Stimulated activated CD4-positive, alpha-beta T cell treated with anti-CD3 and anti-CD28 coated beads, TNF-alpha, amount 100 ng/mL, for 48 hours (primary cell): ENCODE measurements at places on chromosomes 5 and 9.

DNA sequence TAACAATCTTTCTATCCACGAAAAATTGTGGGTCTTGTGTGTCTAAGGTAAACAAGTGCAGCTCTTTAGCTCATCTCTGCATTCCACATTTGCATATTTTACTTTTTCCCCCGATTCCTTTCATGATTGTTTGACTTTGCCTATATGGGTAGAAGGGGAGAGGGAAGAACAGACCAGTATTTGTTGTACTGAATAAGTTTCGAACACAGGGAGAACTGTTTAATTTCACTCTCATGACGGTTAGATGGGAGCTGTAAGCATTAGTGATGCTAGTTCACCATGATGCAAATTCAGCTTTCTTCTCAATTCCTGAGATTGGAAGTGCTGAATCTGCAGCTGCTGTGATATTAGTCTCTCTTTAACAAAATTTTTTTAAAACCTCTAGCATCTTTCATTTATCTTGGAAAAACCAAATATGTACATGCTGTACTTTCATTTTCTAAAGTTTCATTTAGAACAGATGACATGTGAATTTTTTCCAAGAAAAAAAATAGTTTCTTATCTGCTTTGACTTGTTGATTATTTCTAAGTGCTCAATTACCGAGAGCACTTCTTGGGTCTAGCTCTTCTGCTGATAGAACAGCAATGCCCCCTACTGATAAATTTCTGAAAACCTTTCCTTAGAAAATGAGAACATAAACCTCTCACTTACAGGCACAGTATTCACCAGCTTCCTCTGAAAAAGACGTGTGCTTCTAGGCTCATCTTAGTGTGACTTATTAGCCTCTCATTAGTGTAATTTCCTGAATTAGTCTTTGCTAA, 149.5 kb downstream of the BAAT start:
- no peak for DNase-seq

DNA sequence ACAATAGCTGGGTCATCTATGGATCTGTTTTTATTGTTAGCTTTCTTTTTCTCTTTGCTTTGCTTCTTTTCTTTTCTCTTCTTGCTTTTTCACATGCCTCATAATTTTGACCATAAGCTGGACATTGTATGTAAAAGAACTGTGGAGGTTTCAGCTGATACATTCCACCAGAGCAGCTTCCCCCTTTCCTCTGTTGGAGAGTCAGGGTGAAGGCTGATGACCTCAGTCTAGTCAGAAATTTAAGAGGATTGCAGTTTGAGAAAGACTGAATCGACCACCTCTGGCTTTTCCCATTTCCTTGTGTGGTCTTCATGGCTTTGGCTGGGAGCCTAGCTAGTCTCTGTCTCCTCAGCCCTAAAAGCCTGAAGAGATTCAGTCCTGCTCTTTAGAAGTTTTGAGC, 42.0 kb downstream of the KCNIP1 start:
- no peak for DNase-seq

DNA sequence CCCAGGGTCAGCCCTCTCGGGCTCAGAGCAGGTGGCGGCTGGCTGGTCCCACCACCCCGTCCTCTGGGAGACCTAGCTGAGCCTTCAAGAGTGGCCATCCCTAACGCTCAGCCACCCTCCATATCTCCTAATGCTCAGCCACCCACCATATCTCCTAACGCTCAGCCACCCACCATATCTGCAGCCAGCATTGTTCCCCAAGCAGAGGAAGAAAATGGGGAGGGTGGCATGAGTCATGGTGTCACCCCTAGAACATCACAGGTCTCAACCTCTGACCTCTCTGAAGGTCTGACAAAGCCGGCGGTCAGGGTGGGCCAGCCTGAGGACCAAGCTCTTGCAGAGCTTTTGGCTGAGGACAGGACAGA, 14.7 kb downstream of the LHX3 start:
- no peak for DNase-seq

DNA sequence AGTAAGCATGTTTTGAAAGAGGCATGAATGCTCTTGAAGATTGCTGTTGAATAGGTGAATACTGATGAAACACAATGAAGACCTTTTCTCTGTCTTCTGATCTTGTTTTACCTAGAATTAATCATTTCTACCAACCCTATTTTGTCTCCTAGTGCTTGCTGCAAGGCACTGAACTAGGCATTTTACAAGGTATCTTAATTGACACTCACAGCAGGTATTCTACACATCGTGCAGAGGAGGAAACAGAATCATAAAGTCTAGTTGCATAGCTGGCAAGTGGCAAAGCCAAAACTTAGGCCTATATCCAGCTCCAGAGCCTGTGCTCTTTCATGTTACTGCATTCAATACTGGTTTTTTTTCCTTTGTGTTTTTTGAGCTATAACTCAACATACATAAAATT, 50.7 kb downstream of the CTNNA1 start:
- DNase-seq = no peak

- no peak for DNase-seq
Measured at GRCh38 chr5:177478711-177479646, 5.5 kb upstream of the DBN1 start.

- DNase-seq = no peak
Measured at GRCh38 chr5:65916636-65917035, 9.7 kb upstream of the ERBIN start.

DNA sequence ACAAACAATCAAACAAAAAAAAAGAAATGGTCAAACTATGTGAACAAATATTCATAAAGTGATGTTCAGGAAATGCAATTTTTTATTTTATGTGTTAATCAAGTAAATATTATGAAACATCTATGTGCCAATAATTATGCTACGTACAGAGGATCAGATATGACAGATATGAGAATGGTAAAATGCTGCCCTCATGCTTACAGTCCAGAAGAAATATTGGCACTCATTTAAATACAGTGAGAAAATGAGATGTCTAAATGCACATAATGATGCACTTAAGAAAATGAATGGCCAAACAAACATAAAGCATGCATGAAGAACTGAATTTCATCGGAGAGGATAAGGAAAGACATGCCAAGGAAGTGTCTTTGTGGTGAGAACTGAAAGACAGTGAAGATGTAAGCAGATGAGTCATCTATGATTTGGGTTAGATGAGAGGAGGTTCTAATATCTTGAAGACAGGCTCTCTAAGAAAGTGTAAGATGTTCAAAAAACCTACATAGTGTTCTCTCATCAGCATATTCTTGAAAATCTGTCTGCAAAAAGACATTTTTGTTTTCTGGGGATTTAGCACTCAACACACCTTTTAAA, 1231.1 kb upstream of the ACO1 start:
- DNase-seq = no peak

DNA sequence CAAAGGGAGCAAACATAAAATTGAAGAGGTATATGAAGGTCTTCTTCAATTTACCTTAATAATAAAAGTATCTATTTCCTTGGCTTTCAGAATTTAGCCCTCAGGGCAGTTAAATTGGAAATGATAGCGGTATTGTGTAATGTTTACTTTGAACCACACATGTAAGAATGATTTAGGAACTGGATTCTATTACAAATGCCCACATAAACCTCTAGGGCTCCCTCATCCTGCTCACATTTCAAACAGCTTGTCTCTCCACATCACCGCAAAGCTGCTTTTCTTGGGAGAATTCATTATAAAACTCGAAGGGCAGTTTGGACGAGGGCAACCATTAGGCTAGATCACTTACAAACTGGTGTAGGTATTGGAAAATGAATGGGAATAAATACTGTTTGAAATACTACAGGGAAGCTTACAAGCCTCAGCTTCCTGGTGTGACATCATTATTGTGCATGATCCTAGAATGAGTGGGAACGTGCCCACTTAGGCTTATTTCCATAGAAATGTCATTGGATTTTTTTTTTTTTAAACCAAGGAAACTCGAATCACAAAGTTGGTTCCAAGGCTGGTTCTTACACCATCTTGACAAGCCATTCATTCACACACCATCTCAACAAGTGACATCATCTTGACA, 47.3 kb downstream of the MTRR start:
- no peak for DNase-seq

DNA sequence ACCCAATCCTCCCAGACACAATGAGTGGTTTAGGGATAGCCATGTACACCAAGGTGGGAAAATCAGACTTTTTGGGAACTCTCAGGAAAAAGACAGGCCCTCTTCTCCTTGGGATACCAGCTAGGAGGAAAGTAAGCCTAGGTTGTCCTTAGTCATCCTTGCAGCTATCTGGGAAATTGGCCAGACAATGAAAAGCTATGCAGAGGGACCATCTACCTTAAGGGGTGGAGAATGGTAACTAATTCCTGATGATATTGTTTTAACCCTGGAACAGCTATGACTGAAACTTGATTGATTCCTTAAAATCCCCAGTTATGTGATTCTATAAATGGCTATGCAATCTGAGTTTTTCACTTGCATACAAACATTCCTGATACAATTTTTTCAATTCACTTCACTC, 88.9 kb upstream of the BNC2 start:
- no peak for DNase-seq

- DNase-seq = no peak
Measured at GRCh38 chr9:33155393-33155792, 11.7 kb downstream of the B4GALT1 start.
